ENCODE measurements at places on chromosomes 12 and 14.

DNA sequence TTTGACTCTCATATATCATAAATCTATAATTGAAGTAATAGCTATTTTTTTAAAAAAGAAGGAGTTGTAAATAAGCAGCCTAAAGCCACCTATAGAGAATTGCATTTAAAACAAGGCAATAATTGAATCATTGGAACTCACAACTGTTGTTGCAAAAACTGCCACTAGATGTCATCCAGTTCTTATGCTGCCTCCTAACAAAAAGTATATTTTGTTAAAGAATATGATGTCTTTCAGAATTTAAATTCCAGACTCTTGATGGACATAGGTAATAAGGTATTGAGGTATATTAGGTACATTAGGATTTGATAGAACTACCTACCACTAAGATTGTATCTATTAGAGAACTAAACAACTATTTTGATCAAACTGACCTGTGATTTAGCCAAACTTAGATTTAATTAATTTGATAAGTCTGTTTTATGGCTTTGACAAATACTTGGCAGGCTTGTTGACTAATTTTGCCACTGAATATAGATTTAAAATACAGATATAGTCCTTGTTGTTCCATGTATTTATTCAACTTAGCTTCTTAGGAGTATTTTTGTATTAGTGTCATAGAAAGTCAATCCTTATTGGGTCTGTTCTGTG lies 401.4 kb downstream of the RPL10L start:
- DNase-seq, result peak; percentile 18

DNA sequence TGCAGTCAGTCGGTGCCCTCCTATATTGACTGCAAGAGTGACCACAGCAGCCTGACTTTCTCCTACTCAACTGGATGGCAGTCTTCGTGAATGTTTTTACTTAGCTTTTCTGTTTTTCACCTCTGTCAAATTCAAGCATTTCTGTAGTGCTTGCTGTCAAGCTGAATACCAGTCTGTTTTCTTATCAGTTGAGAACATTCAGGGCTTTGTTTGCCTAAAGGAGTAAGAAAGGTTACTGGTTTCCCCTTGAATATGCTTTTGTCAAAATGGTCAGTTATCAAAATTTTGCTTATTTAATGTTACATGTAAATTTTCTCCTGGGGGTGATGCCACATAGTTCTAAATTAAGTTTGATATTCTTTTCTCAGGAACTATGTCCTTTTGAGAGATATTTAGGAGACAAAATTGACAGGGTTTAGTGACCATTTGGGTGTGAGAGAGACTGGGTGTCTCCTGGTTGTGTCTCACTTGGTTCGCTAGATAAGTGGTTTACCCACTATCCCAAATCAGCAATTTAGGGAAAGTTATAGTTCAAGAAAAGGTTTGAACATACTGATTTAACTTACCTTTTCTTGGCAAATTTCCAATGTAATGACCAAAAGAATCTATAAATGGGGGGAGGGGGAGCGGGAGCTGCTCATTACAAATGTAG lies 366.3 kb downstream of the TMTC2 start:
- no peak for DNase-seq

DNA sequence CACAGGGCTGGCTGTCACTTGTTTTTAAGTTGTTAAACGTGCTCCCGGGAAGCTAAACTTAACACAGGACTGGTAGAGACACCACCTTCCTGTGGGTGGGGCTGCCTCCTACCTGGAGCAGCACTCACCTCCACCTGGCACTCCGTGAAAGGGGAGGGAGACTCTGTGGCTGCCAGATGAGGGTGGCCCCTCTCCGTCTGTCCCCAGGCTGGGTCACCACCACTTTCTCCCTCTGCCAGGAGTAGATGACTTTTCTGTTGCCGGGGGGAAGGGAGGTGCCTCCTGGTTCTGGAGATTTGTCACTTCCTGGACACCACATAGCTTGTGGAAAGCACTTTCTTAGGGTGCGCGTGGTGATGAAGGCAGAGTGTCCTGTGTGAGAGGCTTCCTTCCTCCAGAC lies 81.3 kb downstream of the WDR20 start:
- DNase-seq, result no peak

GRCh38 chr12:2919249-2919648 lies 28.6 kb downstream of the TULP3 start:
- no peak for DNase-seq

DNA sequence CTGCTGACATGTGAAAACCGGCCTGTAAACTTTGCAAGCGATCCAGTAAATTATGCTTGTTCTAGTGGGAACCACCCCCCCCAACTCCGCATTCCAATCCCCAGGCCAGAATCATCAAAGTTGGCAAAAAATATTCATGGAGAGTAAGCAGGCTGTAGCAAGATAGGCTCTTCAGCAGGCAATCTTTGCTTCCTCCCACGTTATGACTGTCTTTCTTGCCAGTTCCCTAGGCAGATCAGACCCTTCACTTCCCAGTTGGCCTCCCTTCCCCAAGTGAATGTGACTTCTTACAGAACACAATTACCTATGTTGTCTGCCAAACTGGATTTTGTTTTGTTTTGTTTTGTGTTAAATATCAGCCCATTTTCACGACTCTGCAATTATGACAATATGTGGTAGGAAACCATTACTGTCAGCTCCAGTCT lies 1.2 kb upstream of the PTGER2 start:
- no peak for DNase-seq

GRCh38 chr14:38745861-38746260 lies 357.2 kb downstream of the SEC23A start:
- DNase-seq, result no peak

- no peak for DNase-seq
These were observed 30.8 kb upstream of the COL2A1 start for GRCh38 chr12:48034835-48035805.

DNA sequence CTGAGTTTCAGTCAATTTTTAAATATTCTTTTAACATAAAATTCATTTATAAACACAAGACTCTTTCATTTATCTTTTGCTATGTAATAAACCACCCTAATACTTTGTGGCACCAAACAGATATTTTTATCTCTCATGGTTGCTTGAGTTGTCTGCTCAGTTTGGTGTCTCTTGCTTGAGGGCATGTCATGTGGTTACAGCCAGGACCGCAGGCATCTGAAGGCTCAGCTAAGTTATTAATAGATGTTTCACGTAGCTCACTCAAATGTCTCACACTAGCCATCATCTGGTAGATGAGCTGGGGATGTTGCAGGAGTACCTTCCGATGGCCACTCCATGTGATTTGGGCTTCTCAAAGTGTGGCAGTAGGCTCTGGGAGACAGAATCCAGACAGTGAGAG lies 597.8 kb downstream of the ETNK1 start:
- DNase-seq, result no peak

DNA sequence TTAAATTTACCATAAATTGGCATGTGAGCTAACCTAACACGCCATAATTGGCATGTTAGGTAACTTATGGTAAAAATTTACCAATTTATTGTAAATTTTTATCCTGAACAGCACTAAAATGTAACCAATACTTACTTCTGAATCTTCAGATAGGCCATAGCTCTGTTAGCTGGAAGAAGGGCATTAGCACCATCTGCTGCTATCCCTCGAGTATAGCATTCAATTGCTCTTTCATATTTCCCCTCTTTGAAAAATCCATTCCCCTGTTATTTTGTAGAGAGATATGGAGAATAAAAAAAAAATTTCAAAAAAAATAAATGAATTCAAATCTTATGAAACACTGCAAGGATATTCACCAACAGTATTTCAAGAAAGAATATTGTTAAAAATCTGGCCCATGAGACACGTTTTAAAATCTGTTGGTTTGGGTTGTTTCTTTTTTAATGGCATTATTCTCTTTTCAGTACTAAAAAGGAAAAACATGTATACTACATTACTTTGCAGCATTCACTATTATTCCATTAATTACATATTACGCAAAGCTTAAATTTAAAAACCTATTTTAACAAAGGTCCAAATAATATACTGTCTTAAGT lies 19.1 kb downstream of the RPAP3 start:
- peak; percentile 42 for DNase-seq
